GM04503 (cell line): ENCODE measurements at places on chromosomes 11 and 22.
A peak's percentile ranks its signal among the peaks of the same experiment; 100 is the strongest.

GRCh38 chr22:30990690-30991089 lies 21.6 kb downstream of the TUG1 start:
- no peak for DNase-seq

DNA sequence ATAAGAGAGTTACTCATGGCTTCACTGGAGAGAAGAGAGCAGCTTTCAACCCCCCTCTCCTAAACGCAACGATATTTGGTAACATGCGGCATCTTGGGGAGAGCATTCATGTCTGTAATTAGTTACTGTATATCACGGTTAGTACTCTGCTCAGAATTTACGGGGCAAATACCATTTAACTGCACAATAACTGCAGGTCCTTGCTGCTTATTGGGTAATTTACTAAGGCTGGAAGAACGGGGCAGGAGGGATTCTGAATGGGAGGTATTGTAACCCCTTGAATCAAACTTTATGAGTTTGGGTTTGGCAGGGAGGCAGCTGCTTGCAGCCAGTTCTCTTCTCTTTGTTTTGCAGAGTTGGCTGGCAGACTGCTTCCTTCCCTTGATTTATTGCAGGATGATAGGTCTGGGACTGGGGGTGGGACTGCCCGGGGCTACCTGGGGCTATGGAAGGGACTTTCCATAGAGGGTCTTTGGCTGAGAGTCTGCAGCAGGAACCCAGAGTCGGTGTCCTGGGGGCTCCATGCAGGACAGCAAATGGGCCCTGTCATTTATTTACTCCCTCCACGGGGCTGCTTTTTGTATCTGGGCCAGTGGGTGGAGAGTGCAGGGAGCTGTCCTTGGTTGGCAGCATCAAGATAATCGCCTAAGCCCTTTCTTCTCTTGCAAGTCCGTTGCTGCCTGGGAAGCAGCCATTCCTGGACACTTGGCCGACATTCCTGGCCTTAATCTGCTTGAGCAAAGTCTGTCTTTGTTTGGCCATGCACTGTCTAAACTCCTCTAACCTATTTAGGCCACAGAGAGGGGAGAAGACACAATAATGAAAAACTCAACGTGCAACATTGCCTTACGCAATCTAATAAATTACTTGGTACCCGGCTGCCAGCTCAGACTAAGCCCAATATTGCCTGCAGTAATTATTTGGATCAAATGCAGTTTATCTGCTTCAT lies 188.9 kb downstream of the ST3GAL4 start:
- peak; percentile 33 for DNase-seq

- no peak for DNase-seq
Measured at GRCh38 chr11:128069665-128070064, 517.7 kb downstream of the ETS1 start.

GRCh38 chr11:106021181-106021966 lies 666 bp downstream of the MSANTD4 start:
- DNase-seq, result no peak

DNA sequence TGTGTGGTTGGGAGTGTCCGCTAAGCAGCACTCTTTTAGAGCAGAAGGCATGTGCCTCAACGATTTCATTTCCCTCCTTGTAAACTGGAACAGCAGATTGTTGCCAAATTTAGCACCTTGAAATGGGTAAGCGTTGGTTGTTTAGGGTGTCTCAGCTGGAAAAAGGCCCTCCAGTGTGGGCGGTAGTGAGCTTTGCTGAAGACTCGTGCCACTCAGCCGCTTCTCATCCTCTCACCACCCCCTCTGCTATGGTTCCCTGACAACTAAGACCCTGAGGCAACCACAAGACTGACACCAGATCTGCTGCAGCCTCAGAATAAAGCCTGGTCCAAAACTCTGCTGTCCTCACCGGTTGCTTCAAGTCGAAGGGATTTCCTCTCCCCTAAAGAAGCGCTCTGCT lies 9.9 kb upstream of the FERMT3 start:
- no peak for DNase-seq

DNA sequence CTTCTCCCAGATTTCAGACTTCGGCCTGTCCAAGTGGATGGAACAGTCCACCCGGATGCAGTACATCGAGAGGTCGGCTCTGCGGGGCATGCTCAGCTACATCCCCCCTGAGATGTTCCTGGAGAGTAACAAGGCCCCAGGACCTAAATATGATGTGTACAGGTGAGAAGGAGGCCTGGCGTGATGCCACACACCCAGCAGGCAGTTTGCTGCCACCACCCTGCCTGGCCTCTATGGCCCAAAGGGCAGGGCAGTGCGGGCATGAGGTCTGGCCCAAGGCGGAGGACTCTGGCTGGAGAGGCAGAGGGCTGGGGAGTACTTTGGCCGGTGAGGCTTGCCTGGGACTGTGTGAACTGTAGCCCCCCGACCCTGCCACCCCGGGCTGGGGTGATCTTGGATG lies 7.3 kb downstream of the ANKK1 start:
- DNase-seq, result no peak

DNA sequence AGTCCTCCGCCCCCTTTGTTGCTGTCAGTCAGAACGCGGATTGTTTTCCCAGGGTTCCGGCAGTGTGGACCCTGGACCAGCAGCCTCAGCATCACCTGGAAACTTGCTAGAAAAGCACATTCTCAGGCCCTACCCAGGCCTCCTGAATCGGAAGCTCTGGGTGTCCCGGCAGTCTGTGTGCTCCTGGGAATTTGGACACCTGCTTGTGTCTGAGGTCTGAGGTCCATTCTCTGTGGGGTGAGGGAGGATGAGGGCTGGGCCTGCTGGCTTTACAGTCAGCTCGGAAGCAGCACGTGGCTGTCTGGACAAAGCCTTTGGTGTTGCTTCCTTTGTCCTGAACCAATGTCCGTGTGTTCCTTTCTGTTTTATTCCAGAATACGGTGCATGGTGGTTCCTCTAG lies 299.7 kb downstream of the TBC1D22A start:
- no peak for DNase-seq

DNA sequence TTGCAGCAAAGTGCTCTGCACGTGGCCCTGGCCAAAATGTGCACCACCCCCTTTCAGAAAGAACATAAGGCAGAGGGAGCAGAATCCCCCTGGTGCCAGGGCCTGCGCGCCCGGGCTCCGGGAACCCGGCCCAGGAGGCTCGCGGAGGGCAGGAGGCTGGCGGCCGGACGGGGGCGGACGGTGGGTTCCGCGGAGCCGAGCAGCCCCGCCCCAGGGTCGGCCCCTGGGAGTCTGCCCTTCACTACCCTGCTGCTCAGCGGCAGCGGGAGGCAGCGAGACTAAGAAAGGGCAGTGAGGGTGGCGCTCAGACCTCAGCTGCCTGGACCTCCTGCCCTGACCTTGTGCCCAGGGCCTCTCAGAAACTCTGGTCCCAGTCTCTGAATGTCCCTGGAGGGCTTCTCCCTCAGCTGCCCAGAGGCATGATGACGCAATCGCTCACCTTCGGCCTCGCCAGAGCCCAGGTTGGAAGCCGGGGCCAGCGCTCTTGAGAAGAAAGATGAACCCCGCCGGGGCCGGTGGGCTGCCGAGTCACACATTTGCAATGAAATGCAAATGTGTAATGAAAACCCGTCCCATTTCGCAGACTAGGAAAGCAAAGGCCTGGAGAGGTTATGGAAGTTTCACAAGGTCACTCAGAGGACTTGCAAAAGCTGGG lies 1.1 kb upstream of the CLMP start:
- no peak for DNase-seq

GRCh38 chr11:13260963-13261588 lies 16.5 kb upstream of the BMAL1 start:
- DNase-seq, result peak; percentile 36

DNA sequence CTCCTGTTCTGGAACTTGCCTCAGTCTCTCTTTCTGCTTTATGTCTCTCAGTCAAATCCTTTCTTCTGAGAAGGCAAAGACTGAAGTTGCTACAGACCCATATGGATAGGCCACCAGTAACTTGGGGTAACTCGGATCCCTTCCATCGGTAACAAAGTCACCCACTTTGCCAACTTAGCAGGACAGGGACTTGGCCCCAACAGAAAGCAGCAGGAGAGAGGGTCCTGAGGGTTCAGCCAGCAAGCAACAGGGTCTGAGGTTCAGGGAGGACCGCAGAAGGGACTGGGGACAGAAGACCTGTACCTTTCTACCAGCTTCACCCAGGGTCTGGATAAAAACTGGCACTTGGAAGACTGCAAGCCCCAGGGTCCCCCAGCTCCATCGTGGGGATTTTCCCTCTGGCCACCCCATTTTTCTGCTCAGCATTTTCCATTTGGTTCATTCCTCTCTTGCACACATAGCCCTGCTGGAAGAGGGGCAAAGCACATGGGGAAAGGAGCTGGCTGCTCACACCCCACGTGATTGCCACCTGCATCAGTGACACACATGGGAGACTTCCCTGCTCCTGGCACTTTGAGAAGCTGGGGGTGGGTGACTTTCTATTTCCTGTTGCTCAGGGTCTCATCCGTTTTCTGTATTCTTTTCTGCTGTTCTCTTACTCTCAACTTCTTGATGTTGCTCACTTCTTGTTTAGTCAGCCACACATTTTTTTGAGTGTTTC lies 34.6 kb upstream of the GNAZ start:
- no peak for DNase-seq

- no peak for DNase-seq
Measured at GRCh38 chr22:27686534-27686933, 115.0 kb downstream of the MN1 start.

- DNase-seq, result no peak
Measured at GRCh38 chr11:127028648-127029047, 28.1 kb upstream of the KIRREL3 start.

- no peak for DNase-seq
Measured at GRCh38 chr11:117037975-117038350, 60.3 kb downstream of the SIK3 start.

DNA sequence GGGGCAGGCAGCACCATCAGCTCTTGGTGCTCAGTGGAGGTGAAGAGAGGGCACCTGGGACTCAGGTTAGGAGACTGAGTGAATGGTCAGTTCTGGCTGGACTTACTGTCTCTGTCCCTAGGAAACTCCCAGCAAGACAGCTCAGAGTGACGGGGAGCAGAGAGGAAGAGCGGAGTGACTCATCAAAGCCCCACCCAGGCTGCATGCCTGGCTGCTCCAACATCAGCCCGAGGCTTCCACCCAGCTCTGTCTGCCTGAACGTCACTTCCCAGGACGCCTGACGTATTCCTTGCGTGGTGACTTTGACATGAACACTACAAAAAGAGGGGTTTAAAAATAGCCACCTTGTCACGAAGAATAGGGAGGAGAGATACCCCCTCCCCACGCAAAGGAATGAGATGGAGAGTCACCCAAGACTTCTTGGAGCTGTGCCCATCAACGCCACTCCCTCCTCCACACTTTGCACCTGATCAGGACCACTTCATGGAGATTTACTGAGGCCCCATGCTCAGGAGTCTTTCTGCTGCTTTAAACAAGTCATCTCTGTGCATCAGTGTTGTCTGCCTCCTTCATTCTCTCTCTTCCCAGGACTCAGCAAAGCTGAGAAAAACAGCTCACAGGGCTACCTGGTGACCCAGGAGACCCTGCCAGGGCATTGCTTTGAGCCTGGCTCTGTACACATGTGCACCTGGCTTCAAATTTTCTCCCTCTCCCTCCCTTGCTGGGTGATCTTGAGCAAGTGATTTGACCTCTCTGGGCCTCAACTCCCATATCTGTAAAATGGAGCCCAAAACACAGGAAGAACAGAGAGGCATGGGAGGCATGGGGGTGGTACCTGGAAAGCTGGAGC lies 83.1 kb downstream of the MN1 start:
- peak; percentile 80 for DNase-seq

- DNase-seq, result no peak
Measured at GRCh38 chr11:1403721-1404460, 14.2 kb downstream of the BRSK2 start.

DNA sequence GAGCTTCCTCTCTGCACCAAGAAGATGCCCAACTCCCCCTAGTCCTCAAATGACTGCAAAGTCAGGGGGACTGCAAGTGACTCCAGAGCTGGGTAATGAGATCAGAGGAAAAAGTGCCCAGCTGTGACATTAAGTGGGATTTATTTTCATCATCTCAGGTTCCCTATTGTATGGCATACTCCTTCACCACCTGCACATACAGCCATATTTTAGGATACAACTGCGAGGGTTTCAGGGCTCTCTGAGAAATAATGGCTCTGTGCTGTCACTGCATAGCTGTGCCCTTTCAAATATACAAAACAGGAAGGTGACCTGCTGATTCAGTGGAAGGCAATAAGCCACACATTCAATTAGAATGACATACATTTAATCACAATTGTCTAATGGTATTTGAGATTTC lies 45.6 kb upstream of the PLET1 start:
- DNase-seq, result no peak

DNA sequence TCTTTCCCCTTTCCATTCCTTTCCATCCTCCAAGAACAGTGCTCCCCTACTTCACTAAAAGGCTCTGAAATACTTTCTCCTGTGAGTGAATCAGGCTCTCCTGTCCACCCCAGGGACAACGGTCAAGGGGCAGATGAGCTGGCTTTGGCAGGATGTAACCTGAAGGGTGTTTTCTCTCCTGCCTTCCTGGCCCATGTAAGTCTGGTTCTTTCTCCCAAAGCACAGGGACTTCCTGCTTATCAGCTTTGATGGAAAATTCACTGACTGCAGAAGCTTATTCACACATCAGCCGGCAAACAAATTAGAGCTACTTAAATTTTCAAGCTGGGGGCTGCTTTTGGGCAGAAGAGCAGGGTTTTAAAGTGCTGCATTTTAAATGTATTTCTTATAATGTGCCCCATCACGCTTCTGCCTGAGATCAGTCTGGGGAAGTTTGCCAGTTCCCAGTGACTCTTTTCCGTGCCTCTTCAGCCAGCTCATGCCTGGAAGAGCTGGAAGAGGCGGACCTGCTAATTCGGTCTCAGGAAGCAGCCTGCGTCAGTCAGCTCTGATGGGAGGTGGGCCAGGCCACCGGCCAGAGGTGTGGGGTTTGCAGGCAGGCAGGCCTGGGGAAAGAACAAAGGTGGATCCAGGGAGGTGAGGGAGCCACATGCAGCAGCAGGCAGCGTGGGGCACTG lies 140.4 kb upstream of the TBCEL start:
- peak; percentile 32 for DNase-seq

- no peak for DNase-seq
Measured at GRCh38 chr22:49152127-49152938, 675.3 kb downstream of the BRD1 start.

DNA sequence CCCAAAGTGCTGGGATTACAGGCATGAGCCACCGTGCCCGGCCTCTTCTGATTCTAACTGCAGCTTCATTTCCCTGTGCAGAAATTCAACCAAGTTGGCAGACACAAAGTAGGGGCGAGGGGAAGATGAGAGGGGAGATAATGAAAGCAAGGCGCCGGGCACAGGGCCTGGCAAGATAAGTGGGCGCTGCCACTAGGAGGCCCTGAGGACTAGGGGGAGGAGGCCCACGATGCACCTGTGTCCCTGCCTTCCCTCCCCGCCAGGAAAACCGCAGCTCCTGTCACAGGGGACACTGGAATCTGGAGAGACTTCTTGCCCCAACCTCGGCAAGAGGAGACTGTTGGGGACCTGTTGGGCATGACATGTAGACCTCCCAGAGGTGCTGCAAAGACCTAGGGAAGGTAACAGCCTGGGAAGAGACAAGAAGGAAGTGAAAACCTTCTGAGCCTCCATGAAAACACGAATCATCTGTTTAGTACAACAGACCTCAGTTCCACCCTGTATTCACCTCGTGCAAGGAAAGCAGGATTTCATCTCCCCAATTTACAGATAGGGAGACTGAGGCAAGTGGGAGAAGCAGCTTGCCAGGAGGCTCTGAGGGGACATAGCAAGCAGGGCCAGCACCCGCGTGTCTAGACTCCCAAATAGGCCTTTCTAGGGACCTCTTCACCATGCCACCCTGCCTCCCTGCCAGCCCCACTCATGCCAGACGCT lies 3.1 kb upstream of the LGALS1 start:
- no peak for DNase-seq
